ENCODE measurements at places on chromosomes 5 and 9.

DNA sequence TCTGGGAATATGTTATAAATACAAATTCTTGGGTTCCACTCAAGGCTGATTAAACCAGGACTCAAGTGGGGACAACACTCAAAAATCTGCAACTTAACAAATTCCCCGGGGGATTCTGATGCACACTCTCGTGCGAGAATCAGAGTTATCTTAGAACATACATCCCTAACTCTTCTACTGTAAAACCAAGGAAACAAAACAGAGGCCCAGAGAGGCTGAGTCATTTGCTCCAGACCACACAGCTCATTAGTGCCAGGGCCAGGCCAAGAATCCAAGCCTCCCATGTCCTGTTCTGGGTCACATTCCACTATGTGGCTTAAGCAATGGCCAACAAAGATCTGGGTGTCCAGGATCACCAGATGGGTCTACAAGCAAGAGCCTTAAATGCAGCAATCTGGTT is 166.0 kb downstream of the ADAMTS12 start:
- no peak for DNase-seq

- DNase-seq, result no peak
These were observed 196 bp upstream of the GRM6 start for GRCh38 chr5:178995341-178995690.

DNA sequence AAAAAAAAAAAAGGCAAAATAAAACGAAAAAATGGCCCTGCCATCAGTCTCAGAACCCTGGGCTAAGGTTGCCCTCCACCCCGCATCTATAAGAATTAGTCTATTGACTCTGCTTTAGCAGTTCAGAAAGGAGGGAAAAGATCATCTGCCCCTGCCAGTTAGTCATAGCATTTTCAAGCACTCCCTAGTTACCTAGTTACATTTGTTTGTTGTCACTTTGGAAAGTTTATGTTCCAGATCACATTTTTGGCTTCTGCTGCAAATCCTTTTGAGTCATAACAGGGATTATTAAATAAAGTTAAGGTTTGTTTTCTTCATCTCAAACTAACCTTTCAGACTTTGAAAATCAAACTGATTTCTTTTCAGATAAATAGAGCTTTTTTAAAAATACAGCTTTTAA is 52.1 kb downstream of the AQP7 start:
- DNase-seq, result no peak

- no peak for DNase-seq
These were observed 106.9 kb upstream of the COL5A1 start for GRCh38 chr9:134534661-134535080.

DNA sequence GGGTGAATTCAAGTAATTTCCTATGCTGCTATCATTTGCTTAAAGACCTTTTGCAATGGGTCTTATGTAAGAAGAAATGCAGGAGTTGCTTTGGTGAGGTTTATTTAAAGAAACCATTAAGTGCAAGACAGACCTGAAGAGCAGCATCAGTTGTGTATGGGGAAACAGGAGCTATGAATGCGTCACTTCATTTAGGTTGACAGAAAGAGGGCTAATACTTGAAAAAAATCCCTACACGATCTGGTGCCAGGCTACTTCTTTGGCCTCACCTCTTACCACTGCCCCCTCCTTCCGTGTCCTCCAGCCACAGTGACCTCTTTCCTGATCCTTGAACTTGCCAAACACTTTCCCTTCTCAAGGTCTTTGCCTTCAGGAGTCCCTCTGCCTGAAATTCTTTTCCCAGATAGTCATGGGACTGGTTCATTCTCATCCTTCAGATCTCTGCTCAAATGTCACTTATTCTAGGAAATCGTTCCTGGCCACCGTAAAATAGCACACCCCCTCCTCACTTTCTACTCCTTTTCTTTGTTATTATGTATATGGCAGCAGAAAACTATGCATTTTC is 1.4 kb upstream of the JAK2 start:
- DNase-seq, result no peak

GRCh38 chr9:71915495-71915894 is 4.1 kb downstream of the C9orf85 start:
- no peak for DNase-seq

- DNase-seq, result no peak
These were observed 21.6 kb downstream of the UBAC1 start for GRCh38 chr9:135939351-135940265.

DNA sequence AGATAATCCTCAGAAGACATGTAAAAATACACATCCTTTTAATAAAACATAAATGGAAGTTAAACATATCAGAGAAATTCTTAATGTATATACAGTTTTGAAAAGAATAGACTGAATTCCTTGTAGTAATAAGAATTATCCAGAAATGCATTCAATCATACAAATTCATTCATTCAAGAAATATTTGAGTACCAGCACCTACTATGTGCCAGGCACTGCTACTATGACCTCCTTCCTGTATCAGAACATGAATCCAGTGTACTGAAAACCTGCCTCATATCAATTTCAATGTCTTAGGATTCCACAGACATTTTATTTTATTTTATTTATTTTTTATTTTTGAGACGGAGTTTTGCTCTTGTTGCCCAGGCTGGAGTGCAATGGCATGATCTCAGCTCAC is 13.3 kb downstream of the PRKAA1 start:
- DNase-seq, result no peak

- no peak for DNase-seq
These were observed 2.1 kb upstream of the MYMK start for GRCh38 chr9:133526721-133527321.

GRCh38 chr9:29176231-29176630 is 1603.0 kb upstream of the C9orf72 start:
- DNase-seq, result no peak

GRCh38 chr9:22590336-22591033 is 143.9 kb downstream of the DMRTA1 start:
- DNase-seq, result no peak

DNA sequence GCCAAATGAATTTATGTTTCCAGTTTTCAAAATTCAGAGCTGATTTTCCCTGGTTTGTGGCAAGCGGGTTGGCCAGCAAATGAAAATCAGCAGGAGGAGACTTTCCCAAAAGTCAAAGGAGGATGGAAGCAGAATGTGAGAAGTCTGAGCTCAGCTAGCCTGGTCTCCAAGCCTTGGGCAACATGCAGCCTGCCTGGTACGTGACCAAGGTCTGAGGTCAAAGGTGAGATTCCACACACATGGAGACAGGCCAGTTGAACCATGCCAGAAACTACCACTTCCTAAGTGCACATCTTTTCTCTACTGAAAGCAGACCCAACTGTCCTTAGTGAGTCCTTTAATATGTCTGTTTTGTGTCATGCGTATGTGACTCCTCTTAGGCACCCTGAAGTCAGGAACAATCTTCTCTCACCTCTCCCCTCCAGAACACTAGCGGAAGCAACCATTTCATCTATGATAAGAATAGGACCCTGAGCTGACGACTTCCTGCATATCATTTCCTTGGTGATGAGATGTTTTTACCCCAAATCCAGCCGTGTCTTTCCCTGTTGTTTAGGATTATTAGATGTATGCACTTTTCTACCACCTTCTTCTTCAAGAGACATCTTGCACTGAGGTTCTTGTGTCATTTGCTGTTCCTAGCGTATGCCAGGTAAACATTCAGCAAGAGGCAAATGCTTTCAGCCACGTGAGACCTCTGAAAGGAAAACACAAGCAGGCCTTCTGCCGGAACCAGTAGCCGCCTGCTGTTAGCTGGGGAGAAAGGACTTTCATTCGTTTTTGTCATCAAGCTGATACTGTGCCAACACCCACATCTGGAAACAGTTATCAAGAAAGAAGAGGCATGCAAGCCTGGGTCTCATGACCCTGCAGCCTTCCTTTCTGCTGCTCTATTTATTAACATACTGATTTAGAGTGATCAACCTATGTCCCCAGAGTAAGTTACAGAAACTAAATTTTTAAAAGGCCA is 9.7 kb upstream of the TGFBI start:
- DNase-seq, result no peak

GRCh38 chr5:95261437-95262175 is 23.3 kb downstream of the MCTP1 start:
- DNase-seq, result no peak
